ENCODE measurements at places on chromosomes 7 and 10.

- no peak for DNase-seq
Observed at GRCh38 chr10:124586142-124586541, 124.5 kb downstream of the LHPP start.

DNA sequence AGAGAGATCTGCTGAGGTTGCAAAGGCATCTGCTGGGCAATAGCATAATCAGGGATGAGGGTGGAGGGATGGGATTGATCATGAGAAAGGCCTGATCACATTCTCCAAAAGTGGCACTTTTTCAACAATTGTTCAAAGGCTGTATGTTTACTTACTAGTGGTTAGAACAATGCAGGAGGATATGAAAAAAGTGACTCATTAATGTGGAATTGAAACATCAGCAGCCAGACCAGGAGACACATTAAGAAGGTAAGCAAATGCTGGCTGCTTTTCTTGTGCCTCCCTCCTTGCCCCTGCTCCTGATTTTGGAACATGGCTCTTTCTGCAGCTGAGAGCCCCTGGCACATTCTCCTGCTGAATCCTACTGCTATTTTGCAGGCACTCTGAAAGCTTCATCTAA is 63.5 kb downstream of the FAM204A start:
- no peak for DNase-seq

DNA sequence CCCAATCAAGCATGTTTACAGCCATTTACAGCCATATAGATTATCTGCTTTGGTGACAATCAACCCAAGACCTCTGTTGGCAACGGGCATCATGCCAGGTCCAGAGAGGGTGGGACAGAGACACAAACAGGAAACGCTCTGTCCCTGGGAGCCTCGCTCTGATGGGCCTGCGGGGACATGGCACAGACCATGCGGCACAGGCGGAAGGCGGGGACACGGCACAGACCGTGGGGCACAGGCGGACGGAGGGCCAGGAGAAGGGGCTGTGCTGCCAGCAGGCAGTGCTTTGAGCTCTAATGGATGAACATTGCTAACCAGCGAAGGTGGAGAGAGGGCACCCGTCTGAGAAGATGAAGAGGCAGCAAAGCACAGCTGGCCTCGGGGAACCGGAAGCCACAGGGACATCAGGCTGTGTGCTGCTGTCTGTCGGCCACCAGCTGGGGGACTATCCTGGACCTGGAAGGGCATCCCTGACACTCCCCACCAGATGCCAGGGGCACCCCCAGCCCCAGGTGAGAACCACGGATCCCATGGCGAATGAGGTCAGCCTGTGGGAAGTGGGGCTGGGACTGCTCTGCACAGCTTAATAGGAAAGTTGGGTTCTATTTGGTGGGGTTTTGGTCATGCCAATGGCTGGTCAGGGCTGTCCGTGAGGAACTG is 61.0 kb downstream of the DIP2C start:
- no peak for DNase-seq

DNA sequence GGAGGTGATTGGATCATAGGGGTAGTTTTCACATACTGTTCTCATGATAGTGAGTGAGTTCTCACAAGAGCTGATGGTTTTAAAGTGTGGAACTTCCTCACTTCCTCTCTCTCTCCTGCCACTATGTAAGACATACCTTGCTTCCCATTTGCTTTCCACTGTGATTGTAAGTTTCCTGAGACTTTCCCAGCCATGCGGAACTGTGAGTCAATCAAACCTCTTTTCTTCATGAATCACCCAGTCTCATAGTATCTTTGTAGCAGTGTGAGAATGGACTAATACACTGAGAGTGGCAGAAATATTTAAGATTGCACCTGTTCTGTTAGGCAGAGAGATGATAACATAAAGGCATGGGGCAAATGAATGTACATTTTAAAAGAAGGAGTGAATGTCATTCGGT is 507.8 kb downstream of the SORCS3 start:
- DNase-seq = no peak
